CD8-positive, alpha-beta memory T cell (primary cell): ENCODE measurements at places on chromosomes 11 and 22.

GRCh38 chr11:111426617-111427016, 47.5 kb upstream of the POU2AF1 start:
- DNase-seq: no peak
- H3K4me3 ChIP-seq: no peak overlapping the region
- no peaks in the 10 kb centered on the region for H3K27me3 ChIP-seq
- no peak overlapping the region for H3K27ac ChIP-seq

- peaks cover 6% of the 10 kb centered on the region for H3K4me1 ChIP-seq
- H3K4me3 ChIP-seq: no peak overlapping the region
- H3K27ac ChIP-seq: no peak overlapping the region
- DNase-seq: no peak
- H3K27me3 ChIP-seq: peaks cover 6% of the 10 kb centered on the region
Observed at GRCh38 chr22:20601308-20601707, 93.9 kb downstream of the MED15 start.

GRCh38 chr11:12100429-12100828, 10.0 kb upstream of the MICAL2 start:
- H3K27me3 ChIP-seq: no peaks in the 10 kb centered on the region
- H3K36me3 ChIP-seq: no peaks in the 10 kb centered on the region
- no peaks in the 10 kb centered on the region for H3K4me1 ChIP-seq
- H3K27ac ChIP-seq: no peak overlapping the region
- H3K4me3 ChIP-seq: no peak overlapping the region

GRCh38 chr11:92225125-92225567, 528 bp downstream of the FAT3 start:
- no peaks in the 10 kb centered on the region for H3K36me3 ChIP-seq
- H3K4me1 ChIP-seq: no peaks in the 10 kb centered on the region

DNA sequence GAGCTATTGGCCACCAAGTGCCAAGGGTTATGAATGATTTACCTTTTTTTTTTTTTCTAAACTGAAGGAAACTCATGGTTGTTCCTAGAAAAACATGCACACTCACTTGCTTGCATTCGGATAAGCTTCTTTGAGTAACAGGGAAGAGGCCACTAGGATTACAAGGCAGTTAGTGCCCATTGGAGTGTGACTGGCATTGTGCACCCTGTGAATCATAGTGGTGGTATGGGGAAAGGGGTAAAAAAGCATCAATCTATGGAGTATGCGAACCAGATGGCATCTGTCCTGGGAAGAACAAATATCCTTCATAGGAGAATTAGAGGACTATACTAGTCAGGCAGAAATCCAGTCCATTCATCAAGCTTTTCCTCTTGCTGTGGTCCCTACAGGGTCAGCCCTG, 24.2 kb downstream of the CD44 start:
- no peaks in the 10 kb centered on the region for H3K27me3 ChIP-seq
- peaks cover 97% of the 10 kb centered on the region for H3K4me1 ChIP-seq
- H3K36me3 ChIP-seq: no peaks in the 10 kb centered on the region
- H3K4me3 ChIP-seq: peak overlapping the region; percentile 8
- H3K27ac ChIP-seq: peak overlapping the region; percentile 96
- no peak for DNase-seq

GRCh38 chr11:24900960-24901549, 404.2 kb downstream of the LUZP2 start:
- no peak for DNase-seq
- no peaks in the 10 kb centered on the region for H3K4me1 ChIP-seq
- H3K27ac ChIP-seq: no peak overlapping the region
- no peaks in the 10 kb centered on the region for H3K36me3 ChIP-seq
- H3K4me3 ChIP-seq: no peak overlapping the region
- H3K27me3 ChIP-seq: no peaks in the 10 kb centered on the region

DNA sequence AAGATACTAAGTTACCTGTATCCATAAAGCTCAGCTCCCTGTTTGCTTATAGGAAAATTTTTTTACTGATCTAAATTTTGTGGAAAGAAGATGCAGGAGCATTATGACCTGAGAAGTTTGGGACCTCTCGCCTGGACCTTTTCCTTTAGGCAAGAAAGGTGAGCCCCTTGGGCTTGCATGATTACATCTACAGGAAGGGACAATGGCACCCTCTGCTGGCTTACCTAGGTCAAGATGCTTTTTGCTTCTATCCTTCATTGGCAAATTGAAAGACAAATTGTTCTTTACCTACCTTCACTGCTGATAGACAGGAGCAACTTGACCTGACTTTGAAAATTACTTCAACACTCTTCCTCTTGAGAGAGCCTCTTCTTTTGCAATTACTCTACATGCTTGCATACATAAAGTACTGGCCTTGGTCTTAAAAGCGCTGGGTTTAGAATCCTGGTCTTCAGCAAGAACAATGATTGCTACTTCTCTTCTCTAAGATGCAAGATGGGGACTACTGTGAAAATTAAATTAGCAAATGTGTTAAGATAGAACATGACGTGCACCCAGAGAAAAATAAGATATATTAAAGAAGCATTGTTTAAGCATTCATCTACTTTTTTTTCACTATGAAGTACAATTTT, 147.2 kb downstream of the TRPC6 start:
- H3K36me3 ChIP-seq: no peaks in the 10 kb centered on the region
- no peak for DNase-seq
- H3K4me1 ChIP-seq: no peaks in the 10 kb centered on the region
- no peak overlapping the region for H3K27ac ChIP-seq

DNA sequence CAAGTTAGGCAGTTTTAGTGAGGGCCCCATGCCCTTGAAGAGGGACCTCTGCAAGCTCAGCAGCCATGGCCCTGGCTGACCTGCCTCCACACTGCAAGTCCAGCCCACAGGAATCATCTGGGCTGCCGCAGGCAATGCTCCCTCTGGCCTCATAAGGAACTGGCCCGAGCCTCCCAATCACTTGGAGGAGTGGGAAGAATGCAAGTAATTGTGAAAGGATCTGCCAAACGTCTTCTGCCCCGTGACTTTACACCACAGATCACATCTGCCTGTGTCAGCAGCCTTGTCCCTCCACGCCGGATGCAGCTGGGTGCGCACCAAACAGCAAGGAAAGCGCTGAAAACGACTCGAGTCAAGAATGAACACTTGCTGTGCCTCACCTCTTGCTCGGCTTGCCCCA, 23.8 kb downstream of the OPCML start:
- DNase-seq: no peak
- no peak overlapping the region for H3K27ac ChIP-seq
- H3K4me1 ChIP-seq: no peaks in the 10 kb centered on the region
- no peak overlapping the region for H3K4me3 ChIP-seq
- no peaks in the 10 kb centered on the region for H3K36me3 ChIP-seq

GRCh38 chr11:367956-368413, 1.3 kb upstream of the B4GALNT4 start:
- H3K4me3 ChIP-seq: no peak overlapping the region
- no peak overlapping the region for H3K27ac ChIP-seq
- H3K4me1 ChIP-seq: peaks cover 23% of the 10 kb centered on the region
- H3K27me3 ChIP-seq: peaks cover 24% of the 10 kb centered on the region

DNA sequence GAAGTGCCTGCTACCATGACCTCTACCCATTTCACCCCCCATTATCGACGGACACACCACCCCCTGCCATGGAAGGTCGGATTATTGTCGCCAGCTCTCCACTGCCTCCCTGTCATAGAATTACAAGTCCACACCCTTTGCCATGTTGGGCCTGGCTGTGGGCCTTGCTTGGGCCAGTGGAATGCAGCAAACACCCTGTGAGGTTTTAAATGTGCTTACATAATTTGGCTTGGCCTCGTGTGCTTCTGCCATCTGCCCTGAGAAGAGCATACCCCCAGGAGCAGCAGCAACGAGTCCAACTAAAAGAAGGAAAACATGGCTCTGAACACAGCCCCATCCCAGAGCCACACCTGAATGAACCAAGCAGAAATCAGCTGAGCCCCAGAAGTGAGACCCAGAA, 94.1 kb upstream of the PRDM11 start:
- no peak overlapping the region for H3K27ac ChIP-seq
- H3K4me3 ChIP-seq: no peak overlapping the region
- no peaks in the 10 kb centered on the region for H3K4me1 ChIP-seq
- H3K36me3 ChIP-seq: no peaks in the 10 kb centered on the region

DNA sequence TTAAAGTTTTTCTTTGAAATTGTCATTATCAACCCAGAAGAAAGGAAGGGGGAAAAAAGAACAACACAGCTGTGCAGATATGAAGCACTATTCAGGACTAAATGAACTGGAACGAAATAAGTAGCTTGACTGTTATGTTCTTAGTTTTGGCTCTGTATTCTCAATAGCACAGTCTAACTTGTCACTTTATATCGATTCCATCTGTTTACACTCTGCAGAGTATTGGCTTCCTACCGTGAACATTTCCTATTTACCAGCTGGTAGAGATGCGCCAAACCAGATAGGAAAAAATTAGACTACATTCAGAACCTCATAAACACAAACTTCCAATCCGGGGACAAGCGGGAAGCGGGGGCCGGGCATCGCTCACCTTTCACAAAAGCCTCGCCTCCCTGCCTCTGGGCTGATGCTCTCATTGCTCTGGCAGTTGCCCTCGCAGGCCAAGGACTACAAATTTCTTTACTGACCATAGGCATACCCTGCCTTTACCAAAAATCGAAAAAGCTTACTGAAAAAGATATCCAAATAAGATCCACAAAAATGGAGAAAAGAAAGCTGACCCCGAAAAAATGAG, 66.2 kb downstream of the EFCAB6 start:
- no peak for DNase-seq
- no peaks in the 10 kb centered on the region for H3K36me3 ChIP-seq
- H3K4me3 ChIP-seq: no peak overlapping the region
- no peak overlapping the region for H3K27ac ChIP-seq
- no peaks in the 10 kb centered on the region for H3K4me1 ChIP-seq

- no peak for DNase-seq
- no peaks in the 10 kb centered on the region for H3K27me3 ChIP-seq
- no peaks in the 10 kb centered on the region for H3K4me1 ChIP-seq
Observed at GRCh38 chr11:21446939-21447590, 745.8 kb upstream of the ANO5 start.

GRCh38 chr11:34609187-34609751, 11.6 kb upstream of the EHF start:
- no peaks in the 10 kb centered on the region for H3K36me3 ChIP-seq
- no peak for DNase-seq
- no peak overlapping the region for H3K27ac ChIP-seq
- no peaks in the 10 kb centered on the region for H3K27me3 ChIP-seq
- H3K4me1 ChIP-seq: no peaks in the 10 kb centered on the region

DNA sequence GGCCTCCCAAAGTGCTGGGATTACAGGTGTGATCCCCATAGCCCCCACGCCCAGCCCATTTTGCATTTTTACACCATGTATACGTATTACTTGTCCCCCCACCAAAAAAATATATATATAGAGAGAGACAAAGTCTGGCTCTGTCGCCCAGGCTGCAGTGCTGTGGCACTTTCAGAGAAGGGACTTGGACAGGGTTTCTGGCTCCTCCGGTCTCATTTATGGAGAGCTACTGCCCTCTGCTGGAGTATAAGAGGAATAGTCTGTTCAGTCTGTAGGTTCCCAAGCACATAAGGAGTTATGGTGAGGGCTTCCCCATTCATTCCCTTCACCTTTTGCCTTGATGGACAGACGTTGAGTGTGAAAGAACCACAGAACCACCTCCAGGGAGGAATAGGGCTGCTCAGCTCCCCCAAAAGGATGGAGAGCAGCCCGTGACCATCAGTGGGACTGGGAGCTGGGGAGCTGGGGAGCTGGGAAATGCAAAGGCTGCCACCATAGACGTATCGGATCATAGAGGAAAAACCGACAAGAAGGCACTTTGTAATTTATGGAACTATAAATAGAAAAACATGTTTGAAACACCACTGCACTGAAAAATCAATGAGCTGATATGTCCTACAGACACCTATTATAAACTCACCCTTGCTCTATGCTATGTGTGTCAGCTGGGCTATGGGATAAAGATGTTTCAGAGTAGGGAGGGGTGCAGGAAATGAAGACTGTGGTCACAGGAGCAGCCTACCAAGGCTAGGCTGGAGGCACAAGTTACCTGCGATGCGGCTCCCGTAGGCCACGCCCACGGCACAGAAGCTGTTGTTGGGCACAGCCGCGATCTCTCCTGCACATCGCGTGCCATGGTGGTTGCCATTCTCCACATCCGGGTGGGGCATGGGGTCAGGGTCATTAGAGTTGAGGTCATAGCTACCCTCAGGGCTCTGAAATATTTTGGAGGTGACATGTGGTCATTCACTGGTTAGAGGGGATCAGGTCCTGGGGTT, 5.2 kb downstream of the PCSK7 start:
- no peaks in the 10 kb centered on the region for H3K27me3 ChIP-seq
- H3K36me3 ChIP-seq: peaks cover 67% of the 10 kb centered on the region
- H3K4me3 ChIP-seq: no peak overlapping the region
- H3K4me1 ChIP-seq: peaks cover 33% of the 10 kb centered on the region
- DNase-seq: peak; percentile 65

- no peaks in the 10 kb centered on the region for H3K36me3 ChIP-seq
- H3K4me1 ChIP-seq: peaks cover 8% of the 10 kb centered on the region
- H3K27ac ChIP-seq: no peak overlapping the region
- H3K4me3 ChIP-seq: no peak overlapping the region
- no peaks in the 10 kb centered on the region for H3K27me3 ChIP-seq
- no peak for DNase-seq
Observed at GRCh38 chr11:61874377-61874809, 17.0 kb downstream of the FADS3 start.

DNA sequence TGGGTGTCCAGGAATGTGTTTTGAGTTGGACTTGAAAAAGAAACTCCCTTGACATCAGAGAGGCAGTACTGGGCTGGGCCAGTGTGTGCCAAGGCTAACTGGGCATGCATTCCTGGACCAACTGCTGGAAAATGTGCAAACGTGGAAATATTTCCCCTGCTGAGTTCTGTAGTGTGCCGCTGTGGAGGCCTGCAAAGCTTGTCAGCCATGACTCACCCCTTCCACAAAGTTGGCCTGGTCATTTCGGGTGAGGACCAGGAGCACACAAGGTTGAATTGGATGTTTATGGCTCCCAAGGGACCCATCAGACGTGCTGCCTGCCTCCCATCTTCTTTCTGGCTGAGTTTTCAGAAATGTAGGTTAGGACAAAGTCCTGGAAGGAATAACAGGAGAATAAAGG, 513.1 kb downstream of the MIAT start:
- no peaks in the 10 kb centered on the region for H3K36me3 ChIP-seq
- H3K27ac ChIP-seq: no peak overlapping the region
- no peak for DNase-seq
- no peak overlapping the region for H3K4me3 ChIP-seq
- H3K27me3 ChIP-seq: no peaks in the 10 kb centered on the region

DNA sequence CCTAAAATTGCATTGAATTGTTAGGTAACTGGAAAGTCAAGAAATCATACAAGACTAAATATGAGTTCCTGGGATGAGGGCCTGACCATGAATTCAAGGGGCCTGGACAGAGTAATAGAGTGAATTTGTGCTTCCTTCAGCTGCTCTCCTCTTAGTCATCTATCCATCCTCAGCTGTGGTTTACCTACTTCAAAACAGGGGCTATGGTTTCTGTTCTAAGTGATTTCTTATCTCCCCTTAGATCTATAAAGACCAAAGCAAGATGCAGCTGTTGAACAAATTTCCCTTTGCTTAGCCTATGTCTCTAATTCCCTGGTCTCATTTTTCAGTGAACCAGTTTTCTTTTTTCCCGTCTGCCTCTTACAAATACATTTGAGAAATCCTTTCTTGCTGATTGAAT, 428.5 kb downstream of the FAM181B start:
- no peaks in the 10 kb centered on the region for H3K36me3 ChIP-seq
- no peak overlapping the region for H3K4me3 ChIP-seq
- H3K4me1 ChIP-seq: no peaks in the 10 kb centered on the region
- DNase-seq: no peak

GRCh38 chr11:12680246-12680939, 6.2 kb downstream of the TEAD1 start:
- no peak overlapping the region for H3K27ac ChIP-seq
- H3K36me3 ChIP-seq: no peaks in the 10 kb centered on the region
- peaks cover 6% of the 10 kb centered on the region for H3K27me3 ChIP-seq
- H3K4me1 ChIP-seq: peaks cover 7% of the 10 kb centered on the region
